ENCODE measurements at places on chromosomes 4 and X. TPM values are rescaled to one million over a fixed set of nuclear protein-coding genes. Genes with fewer than 3 reads are reported as not detected.

NEIL3 gene
- not detected for total RNA-seq

TCEAL7 gene
- total RNA-seq: 8.3 TPM

MAGEB10 gene
- not detected for total RNA-seq

RBM46 gene
- total RNA-seq: not detected

FRMPD3 gene
- total RNA-seq: not detected

EPHA5 gene
- 3.9 TPM for total RNA-seq

CXCL11 gene
- not detected for total RNA-seq

DACH2 gene
- total RNA-seq: not detected

NR3C2 gene
- total RNA-seq: 14.1 TPM

- no peak for DNase-seq
These were observed 305.6 kb upstream of the DIPK2B start for GRCh38 chrX:45506149-45506730.

- DNase-seq: no peak
These were observed 23.7 kb downstream of the PLS3 start for GRCh38 chrX:115584696-115585095.

DNA sequence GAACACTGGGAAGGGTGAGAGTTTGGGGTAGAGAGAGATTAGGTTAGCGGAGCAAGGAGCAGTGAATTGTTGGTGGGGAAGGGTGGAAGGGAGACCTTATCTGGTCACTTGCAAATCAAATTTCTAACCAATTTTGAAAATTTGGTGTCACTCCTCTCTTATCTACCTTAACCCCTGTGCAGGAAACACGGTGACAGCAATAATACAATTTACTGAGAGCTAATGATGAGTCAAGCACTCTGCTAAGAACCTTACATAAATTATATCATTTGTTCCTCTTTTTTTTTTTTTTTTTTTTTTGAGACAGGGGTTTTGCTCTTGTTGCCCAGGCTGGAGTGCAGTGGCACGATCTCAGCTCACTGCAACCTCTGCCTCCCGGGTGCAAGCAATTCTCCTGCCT, 116.4 kb downstream of the C4orf51 start:
- no peak for DNase-seq

DNA sequence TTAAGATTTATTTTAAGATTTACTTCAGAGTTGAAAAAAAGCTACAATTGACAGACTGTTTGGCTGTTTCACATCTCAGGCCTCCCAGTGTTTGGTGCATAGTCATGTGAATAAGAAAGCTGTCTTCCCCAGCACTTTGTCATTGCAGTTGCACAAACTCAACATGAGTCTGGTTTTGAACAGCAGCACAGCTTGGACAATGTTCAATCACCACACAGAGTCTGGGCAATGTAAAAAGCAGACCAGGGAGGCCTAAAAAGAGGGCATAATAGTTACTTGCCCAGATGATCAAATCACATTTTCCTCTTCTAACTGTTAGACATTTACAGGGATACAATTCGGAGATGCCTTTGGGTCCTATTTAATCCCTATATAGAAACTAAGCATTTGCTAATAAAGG, 1055.0 kb downstream of the RPA4 start:
- no peak for DNase-seq

GRCh38 chrX:119618439-119618838, 12.2 kb upstream of the NKRF start:
- no peak for DNase-seq

GRCh38 chr4:140781596-140781995, 25.4 kb upstream of the TBC1D9 start:
- no peak for DNase-seq

- no peak for DNase-seq
These were observed 20.2 kb downstream of the FBXW7 start for GRCh38 chr4:152515678-152516077.

- no peak for DNase-seq
These were observed 116.1 kb upstream of the CITED1 start for GRCh38 chrX:72421797-72422196.

- DNase-seq: no peak
These were observed 64.1 kb upstream of the LAS1L start for GRCh38 chrX:65598559-65599147.

GRCh38 chrX:66017659-66018170, 22.2 kb downstream of the VSIG4 start:
- no peak for DNase-seq

GRCh38 chr4:85828027-85828890, 353.3 kb downstream of the ARHGAP24 start:
- DNase-seq: no peak

- DNase-seq: no peak
These were observed 1.3 kb downstream of the RTL8A start for GRCh38 chrX:135050603-135051002.

GRCh38 chrX:39497702-39498265, 600.0 kb downstream of the BCOR start:
- DNase-seq: no peak

DNA sequence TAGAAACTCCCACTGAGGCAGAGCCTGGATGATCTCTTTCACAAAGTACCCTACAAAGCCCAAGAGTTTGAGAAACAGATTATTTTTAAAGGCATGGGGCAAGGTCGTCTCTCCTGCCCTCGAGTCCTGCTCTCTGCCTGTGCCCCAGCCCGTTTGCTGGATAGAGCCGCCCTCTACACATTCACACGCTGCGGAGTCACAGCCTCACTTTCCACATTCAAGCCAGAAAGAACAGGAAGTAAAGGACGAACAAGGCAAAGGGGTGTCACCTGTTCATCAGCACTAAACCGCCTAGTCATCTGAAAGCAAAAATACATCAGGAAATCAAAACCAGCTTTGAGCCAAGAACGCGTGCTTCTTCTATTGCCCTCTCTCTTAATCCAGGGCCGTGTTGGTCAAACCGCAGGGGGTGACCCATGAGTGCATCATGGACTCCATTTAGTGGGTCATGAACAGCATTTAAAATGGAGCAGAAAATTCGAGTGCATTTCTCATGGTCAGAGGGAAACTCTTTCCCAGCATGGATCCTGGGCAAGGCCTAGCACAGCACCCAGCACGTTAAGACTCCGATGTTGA, 83.4 kb downstream of the PHKA2 start:
- DNase-seq: no peak

- DNase-seq: no peak
These were observed 8.1 kb downstream of the SNX25 start for GRCh38 chr4:185217408-185217975.

DNA sequence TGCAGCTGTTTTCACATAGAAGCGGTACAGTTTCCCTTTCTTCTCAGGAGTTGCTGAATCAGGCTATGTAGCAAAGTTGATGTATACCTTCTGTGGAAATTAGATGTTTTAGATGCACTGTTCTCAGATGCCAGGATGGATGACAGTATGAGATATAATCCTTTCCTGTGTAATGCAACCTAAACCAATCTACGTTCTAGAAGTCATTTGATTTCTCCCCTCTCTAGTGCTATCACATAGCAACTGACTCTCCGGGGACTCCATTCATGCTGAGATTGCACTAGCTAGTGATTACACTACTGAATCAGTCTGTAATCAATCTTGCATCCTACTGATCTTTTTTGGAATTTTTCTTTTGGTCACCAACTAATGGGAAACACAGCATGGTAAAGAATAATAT, 1881.7 kb downstream of the PCDH7 start:
- DNase-seq: no peak

- DNase-seq: no peak
These were observed 30.6 kb downstream of the ANK2 start for GRCh38 chr4:113080050-113080449.

- DNase-seq: no peak
These were observed 5.2 kb upstream of the PITX2 start for GRCh38 chr4:110627977-110628662.

DNA sequence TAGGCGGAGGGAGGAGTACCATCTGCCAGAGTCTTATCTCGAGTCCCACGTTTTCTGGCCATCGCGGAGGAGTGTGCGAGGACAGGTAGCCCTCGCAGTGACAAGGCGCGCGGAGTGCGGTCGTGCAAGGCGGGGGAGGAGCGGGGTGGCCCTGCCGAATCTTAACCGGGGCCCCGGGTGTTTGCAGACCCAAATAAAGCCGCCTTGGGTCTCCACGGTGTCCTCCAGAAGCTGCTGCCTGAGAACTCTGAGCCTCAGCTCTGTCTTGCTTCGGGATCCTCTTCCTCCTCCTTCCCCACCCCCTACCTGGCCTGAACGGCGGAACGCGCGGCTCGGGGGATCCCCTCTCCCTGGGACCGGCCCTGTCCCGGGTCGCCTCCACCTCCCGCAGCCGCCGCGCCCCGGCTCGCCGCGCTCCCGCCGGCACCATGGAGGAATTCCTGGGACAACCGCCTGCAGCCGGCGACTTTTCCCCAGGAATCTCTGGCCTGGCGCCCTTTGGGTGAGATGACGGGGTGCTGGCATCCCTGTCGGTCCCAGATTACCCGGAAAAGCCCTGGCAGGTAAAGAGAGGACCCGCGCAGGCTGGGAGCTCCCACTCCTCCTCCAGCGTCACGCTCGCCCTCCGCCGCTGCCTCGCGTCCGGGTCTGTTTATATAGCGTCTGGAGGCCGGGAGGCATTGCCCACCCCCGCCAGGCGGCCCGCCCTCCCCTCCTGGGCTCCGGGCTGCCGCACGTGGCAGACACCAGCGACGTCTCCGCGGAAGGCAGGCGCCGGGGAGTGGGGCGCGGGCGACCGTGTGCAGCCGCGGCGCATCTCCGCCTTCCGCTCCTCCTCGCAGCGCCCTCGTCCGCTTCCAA, at the start of gene GALNTL6:
TSS of gene GALNTL6 (plus strand) at position 740 of the 861 bp plus-strand sequence.
- no peak for DNase-seq

DNA sequence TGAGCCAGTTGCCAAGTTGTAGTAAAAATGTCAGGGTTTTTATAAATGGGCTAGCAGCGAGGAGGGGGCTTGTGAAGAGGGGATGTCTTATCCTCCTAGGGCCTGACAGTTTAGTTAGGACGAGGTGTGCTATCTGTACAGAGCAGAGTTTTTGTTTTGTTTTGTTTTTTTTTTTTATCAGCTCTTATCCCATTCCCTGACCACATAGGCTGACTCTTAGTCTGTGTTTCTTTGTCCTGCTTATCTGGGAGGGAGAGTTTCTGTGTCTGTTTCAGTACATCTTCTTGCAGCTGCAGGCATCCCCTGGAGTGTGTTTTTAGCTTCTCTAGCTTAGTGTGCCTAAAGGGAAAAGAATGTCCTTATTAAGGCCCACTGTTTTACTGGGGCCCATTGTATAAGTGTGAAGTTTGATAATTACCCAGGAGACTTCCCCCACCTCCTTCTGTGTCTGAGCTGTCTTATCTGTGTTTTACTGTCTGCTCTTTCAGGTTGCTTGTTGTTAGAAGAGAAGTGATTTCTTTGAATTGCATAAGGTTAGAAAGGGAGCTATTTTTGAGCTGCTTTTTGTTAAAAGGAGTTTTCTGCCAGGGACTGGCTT, 32.0 kb downstream of the PAGE2 start:
- DNase-seq: no peak

- DNase-seq: no peak
These were observed 2.3 kb downstream of the PGRMC2 start for GRCh38 chr4:128285085-128285997.

DNA sequence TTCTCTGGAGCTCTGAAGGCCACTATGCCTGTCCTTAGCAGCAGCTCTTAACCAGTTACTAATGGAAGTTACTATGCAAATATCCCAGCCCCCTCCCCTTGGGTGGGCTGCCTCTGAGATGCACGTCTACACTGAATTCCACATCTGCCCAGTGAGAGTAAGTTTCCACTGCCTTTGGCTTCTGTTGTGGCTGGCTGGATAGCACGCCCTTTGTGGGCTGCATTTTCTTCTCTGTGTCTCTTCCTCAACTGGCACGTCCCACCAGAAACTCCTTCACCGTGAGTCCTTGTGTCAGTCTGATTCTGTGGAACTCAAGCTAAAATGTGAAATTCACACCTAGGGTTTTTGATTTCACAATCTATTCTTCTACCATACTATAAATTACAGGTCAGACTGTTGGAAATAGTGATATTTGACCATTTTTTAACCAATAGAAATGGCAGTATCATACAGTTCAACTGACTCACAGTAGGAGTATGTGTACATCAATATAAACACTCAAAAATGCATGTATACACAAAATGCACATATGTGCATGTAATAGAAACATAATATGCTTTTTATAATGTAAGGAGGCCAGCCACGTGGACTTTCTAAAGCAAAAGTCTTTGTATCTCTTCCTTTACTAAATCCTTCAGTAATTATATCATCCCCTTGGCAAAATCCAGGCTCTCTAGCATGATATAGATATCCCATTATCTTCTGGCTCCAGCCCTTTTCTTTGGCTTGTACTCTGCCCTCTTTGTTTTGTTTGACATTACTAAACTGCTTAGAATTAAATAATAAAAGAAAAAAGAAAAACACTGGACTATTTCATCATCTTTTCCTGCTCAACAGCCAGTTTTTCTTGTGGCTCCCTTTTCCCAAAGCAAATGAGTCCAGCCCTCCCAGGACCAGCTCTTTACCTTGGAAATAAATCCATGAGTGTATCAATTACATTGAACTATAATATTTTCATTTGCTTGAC, 33.2 kb upstream of the LDB2 start:
- DNase-seq: no peak

DNA sequence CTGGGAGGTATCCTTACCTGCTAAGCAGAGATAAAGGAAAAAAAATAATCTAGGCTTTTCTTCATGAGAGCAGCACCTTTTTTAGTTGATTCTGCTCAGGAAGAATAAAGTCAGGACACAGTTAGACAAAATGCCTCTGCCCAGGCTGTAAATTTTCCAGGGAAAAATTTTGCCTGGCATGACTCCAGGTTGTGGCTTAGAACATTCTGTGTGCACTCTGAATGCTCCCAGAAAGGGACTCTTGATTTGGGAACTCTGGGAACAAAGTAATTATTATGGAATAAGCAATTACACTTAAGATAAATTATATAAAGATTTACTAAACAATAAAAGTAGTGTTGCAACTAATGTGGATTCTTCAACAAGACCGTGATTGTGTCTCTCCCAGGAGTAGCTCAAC, 826.2 kb upstream of the TENM3 start:
- no peak for DNase-seq

- DNase-seq: no peak
These were observed 55.4 kb upstream of the TRO start for GRCh38 chrX:54865208-54865607.

DNA sequence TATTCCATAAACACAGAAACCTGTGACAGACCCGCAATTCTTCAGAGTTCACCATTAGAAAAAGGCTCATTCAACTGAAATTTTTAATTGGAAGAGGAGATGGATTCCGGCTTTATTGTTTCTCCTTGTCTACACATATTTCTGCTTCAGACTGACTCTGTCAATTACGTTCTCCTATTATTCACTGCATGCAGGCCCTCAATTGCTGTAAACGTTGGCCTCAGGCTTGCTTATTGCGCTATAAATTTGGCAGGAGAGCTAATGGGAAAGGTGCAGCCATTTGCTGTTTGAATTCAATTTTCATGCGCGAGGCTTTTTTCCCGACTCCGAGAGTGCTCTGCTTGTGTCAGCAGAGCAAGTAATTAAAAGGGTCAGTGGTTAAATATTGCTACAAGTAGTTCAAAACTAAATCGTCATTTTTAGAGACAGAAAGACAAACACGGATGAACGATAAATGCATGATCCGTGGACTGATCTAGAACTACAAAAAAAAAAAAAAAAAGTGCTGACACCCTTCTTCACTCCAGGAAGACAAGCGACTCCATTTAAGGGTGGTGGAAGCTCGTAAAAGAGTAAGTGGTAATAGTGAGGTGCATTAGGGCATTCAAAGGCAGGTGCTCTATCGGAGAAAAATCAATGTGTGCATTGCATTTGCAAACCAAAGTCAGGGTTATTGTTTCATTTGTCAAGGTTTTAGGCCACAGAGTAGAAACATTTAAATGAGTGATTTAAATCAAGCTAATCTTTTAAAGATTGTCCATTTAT, 841.6 kb upstream of the FRG1 start:
- no peak for DNase-seq

All from tibial nerve (tissue), 4 donors.